T1000 (cell line): ENCODE measurements at places on chromosomes 6 and 20.

GRCh38 chr20:60802676-60803075 is 449.4 kb upstream of the CDH4 start:
- DNase-seq = no peak

DNA sequence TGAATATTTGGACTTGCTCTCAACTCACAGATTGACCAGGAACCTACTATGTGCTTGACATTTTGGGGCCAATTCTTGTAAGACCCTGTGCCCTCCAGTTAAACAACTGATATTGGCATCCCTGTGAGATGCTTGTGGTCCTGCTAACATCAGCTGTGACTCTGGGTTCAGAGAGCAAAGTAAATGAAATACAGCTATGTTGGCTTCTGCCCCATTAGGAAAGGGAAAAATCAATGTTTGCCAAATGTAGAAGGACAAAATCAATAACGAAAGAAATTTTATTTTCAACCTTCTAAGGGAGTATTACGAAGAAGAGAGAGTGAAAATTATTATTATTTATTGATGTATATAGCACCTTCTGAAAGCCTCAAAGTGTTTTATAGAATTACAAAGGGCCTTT is 266.9 kb upstream of the ARID1B start:
- no peak for DNase-seq

- no peak for DNase-seq
Observed at GRCh38 chr6:4518506-4518905, 257.7 kb upstream of the CDYL start.

DNA sequence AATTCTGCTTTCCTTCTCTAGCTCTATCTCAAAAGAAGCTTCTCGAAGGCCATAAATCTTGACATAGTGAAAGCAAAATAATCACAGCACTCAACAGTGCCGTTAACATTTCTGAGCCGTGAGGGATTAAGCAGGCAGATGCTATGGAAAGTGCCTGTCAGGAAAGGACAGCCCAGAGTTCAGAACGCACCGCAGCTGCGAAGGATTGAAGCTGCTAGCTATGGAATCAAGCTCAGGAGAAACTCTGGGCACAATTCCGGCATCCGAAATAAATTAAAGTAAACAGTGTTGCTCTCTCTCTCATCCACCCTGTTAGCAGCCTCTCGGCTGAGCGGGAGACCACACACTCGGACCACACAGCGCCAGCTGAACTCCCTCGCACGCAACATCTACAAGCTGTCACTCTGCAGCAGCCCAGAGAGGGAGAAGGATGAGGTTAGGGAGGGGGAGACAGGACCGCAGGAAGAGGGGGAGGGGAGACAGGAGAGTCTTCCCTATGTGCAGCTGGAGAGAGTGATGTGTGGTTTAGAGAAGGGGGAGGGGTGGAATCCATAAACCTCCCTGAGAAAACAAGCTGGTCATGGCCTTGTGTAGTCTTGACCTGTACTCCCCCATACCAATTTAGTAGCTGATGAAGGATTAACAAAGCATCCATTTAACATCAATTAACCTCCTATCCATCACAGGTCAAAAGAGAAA is 9.0 kb downstream of the EXOC2 start:
- no peak for DNase-seq

DNA sequence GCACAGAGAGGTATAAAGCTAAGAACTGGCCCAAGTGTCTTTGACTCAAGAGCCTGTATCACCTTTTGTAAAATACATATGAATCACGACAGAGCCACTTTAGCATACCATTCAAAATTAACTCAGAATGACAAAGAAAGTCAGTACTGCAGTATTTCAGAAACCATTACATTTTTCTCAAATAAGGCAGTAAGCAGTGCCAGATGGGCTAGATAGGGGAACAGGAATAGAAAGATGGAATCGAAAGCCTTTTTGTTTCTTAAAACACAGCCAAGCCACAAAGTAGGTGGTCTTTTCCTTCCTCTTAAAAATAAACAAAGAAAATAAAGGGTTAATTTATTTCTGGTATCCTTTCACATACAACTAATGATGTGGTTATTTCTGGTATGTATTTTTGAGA is 10.3 kb downstream of the CLDN20 start:
- DNase-seq = no peak

GRCh38 chr20:63081831-63082230 is 75.1 kb upstream of the BHLHE23 start:
- DNase-seq = no peak

DNA sequence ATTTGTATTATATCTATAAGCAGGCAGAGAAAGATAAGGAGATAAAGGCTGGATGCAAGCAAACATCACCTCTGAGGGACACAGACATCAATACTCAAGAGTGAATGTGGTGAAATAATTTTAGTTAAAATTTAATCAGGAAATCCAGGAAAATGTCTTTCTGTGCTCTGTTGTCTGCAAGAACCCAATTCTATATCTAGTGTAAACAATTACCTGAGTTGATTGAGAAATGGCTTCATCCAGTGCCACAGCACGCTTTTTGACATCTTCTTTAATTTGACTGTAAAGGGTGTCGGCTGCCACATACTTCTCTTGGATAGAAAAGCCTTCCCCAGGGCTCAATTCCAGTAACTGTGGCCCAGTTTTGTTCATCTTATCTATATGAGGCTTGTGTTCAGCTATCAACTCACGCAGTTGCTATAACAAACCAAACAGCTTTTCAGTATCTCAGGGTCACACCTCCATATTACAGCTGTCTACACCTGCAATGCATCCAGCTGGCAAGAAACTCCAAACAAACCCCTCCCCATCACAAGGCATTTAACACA is 131.6 kb downstream of the DST start:
- DNase-seq = no peak

DNA sequence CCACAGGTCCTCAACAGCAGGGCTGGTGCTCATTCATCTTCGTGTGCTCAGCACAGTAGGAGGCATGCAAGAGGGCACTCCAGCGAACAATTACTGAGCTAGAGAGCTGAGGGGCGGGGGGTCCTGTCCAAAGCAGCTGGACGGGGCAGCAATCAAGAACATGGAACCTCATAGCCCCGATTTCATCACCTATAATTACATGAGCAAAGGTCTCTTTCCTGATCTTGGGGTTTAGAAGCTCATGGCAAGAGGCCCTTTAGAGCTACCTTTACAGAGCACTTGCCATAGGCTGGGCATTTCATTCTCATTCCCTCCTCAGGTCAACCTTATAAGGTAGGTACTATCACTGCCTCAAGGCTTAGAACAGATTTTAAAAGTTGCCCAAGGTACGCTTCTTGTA is 10.4 kb downstream of the MOCS1 start:
- no peak for DNase-seq
